ENCODE measurements at places on chromosomes 1 and 21. TPM values are rescaled to one million over a fixed set of nuclear protein-coding genes. Genes with fewer than 3 reads are reported as not detected.

GRCh38 chr1:195663549-195664280 lies 944.5 kb downstream of the KCNT2 start:
- no peak for DNase-seq

DNA sequence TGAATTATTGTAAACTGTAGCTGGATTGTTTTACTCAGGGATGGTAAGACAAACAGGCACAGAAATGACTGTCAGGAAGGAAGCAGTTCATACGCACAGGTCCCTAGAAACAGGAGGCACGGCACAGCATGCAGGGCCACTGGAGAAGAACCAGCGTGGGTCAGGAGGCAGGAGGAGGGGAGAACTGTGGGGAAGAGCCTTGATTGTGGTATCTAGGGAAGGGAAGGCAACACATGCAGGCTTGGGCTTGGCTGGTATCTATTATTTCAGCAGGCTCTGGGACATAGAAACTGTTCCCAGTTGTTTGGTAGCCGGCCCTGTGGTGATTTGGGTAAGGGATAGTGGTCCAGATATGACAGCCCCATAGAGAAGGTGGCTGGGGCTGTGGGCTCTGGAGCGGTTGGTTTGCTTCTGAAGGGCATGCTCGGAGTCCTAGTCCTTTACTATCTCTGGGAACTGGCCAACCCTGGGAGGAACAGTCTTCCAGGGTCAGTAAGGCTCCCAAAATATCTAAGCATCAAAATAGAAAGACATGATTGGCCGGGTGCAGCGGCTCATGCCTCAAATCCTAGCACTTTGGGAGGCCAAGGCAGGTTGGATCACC lies 43.1 kb upstream of the CCSAP start:
- no peak for DNase-seq

The SLC30A10 gene
- 0.15 TPM for total RNA-seq

The GRIK1 gene
- not detected for total RNA-seq

The ZBTB40 gene
- 15.0 TPM for total RNA-seq
